ENCODE measurements at places on chromosomes 3 and 15.

GRCh38 chr3:155519078-155519477 is 225.6 kb upstream of the STRIT1 start:
- no peak for DNase-seq

GRCh38 chr3:142319912-142320311 is 94.5 kb upstream of the GK5 start:
- no peak for DNase-seq

- DNase-seq = no peak
Measured at GRCh38 chr15:68729789-68730411, 90.8 kb downstream of the ANP32A start.

- no peak for DNase-seq
Measured at GRCh38 chr15:89149501-89150101, 61.3 kb downstream of the ABHD2 start.

- no peak for DNase-seq
Measured at GRCh38 chr3:10845001-10845761, 29.2 kb downstream of the SLC6A11 start.

- no peak for DNase-seq
Measured at GRCh38 chr15:62881056-62881455, 161.5 kb upstream of the TPM1 start.

DNA sequence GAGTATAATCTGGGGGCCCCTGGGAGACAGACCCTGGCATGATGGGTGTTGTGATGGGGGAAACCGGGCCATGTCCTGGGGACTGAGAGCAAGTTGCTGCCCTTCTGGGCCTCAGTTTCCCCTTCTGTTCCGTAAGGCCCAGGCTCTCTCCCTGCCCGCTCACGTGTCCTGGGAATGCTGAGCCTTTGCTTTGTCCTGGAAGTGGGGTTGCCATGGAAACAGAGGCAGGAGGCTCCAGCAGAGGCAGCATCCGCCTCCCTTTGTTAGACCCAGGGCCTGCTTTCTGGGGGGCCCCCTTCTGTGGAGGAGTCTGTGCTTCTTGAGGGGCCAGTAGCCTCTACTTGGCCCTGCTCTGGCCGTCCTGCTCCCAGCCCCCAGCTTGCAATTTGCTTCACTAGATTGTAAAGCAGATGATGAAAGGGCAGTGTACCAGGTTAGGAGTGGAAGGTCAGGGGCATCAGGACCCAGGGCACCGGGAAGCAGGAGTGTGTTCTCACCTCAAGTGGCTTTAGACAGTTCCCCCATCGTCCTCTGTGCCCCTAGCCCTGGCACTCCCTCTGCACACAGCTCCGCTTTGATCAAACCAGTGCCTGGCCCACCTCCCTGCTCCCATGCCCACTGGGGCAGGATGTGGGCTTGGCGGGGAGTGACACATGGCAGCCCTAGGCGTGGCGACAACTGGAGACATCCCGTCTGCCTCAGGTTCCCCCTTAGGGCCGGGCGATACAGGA is 105.6 kb downstream of the FBLN2 start:
- no peak for DNase-seq

DNA sequence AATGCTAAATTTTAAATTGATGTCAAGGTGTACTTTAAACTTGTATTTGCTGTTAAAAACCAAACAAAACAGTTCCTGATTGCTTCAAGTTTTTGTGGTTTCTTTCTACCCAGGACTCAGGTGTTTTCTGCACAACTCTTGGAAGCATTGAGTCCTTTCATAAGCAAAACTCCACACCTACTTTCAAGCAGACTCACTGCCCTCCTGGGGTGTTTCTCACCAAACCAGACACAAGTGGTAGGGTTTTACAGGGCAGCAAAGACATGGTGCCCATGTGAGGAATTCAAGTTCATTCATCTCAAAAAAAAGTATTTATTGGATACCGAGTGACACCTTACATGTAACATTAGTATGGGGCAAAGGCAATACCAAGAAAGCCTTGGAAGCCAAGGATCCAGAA is 146.7 kb upstream of the BNIP2 start:
- no peak for DNase-seq

GRCh38 chr3:74897006-74897405 is 282.5 kb upstream of the CNTN3 start:
- DNase-seq = no peak

All from hypothalamus (tissue), 51 donors.